ENCODE measurements at places on chromosomes 5 and 9.

DNA sequence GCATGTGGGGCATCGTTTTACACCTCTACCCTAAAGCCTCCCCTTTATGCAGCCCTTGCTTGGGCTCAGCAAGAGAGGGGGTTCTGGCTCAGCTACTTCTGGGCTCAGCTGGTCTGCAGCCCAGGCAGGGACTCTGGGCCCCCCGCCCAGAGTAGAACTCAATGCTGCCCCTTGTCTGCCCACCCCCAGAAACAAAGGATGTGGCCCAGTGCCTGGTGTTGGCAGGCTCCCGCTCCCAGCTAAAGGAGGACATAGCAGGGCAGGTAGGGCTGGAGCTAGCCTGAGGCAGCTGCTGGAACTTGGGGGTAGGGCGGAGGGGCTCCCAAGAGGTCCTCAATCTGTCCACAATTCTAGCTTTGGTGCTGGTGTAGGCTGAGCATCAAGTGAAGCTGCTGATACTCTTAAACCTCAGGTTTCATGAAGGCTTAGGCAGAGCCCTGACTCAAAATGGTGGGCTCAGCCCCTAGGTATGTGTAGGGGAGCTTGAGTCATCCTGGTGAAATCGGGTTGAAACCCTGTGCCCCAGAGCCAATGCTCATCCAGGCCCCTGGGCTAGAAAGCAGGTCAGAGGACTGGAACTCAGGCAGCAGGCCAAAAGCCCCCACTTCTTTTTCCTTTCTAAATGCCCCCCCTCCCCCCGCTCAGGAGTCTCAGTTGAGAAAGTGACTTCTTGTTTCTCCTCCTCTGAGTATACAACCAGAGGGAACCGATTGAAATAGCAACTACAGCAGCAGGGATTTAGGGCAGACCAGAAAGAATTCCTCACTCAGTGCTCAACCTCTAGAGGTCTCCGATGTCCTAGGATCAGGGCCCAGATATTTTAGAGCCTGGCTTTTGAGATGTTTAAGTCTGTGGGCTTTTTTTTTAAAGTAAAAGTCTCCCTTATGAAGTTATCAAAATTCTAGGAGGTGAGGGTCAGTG is 11.4 kb downstream of the PSD2 start:
- no peak for DNase-seq

GRCh38 chr9:26925609-26926008 is 21.4 kb downstream of the PLAA start:
- DNase-seq: peak; percentile 0

DNA sequence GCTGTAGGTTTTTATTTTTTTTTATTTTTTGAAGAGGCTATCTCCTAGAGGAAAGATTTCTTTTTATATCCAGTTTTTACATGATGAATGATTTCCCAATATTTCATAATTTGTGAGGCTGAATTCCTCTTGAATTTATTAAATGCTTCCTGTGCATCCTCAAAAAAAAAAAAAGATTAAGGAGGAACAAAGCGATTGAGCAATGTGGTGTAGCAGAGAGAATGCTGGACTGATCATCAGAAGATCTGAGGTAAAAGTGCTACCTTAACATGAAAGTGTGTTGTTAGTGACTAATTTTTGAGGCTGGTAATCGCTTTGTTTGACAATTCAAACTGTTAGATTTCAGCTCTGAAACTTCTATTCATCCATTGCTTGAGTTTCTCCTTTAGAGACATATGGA is 125.1 kb downstream of the ESM1 start:
- no peak for DNase-seq

DNA sequence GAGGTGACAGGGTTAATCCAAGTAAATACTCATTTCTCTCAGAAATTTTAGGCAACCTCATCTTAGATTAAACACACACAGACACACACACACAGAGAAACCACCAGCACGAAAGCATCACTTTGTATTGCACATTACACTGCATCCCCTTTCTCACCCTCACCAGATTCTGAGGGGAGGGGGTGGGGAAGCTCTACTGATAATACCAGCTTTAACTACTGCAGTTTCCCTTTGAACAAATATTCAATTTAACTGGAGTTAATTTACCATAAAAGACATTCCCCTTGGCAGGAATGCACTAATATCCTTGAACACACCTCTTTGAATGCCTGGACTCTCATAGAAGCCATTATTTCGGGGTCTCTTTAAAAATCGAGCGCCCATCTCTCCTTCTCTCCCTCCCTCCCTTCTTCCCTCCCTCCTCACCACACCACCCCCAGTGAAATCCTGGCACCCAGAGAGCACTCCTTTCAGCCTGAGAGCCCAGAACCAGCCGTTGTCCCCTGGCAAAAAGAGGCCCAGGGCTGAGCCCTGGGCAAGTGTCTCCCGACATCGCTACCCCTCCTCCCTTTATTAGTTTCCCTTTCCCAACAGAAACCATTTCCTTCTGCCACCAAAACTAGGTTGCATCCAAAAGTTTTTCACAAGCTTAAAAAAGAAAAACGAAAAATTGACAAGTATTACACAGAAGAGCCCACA is 2.8 kb upstream of the NFIB start:
- DNase-seq: no peak

GRCh38 chr5:62587737-62588136 is 9.1 kb downstream of the LRRC70 start:
- DNase-seq: peak; percentile 59

GRCh38 chr9:137326445-137327065 is 24.5 kb upstream of the NRARP start:
- peak; percentile 35 for DNase-seq

GRCh38 chr5:67453111-67453905 is 256.7 kb upstream of the CD180 start:
- no peak for DNase-seq

DNA sequence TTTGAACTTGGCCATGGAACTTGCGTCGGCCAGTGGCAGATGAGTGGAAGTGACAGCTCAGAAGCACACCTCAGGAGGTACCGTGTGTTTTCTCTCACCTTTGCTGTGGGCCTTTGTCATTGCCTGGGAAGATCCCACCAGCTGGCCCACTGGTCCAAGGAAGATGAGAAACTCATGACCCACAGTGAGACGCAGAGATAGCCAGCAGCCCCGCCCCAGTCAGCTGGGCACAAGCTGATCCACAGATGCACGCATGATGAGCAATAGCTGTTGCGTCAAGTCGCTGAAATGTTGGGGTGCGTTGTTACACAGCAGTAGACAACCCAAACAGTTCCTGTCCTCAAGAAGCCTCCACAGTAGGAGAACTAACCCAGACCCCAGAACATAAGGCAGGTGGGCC is 30.8 kb upstream of the UNC5A start:
- DNase-seq: no peak

GRCh38 chr5:149471406-149472183 is 79.6 kb downstream of the CSNK1A1 start:
- no peak for DNase-seq

DNA sequence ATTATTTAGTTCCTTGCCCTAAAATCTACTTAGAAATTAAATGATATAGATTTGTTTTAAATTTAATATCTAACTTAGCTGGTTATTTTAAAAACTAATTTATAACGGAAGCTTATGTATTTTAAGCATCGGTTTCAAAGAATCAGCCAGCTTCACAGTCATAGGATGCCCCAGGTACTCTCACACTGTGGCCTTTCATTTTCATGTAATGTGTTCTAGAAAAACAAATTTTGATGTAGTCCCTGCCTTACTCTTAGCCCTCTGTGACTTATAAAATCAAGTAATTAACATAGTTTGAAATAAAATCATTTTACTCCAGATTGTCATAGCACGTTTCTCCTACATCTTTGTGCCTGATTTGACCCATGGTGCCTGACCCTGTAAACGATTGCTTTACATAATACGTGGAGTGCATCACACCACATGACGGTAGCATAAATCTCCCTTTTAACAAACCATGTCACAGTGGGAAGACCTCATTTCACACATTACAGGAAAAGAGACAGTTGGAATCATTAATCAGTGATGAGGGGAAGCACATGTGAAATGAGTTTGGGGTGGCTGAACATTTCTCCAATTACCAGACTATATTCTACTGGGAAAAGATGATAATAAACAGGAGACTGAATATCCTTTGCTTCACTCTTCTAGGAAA is 731.5 kb upstream of the CDH9 start:
- DNase-seq: no peak

GRCh38 chr9:105973951-105974351 is 279.6 kb downstream of the TMEM38B start:
- DNase-seq: no peak

- DNase-seq: peak; percentile 100
Observed at GRCh38 chr5:172114875-172115422, 73.1 kb downstream of the STK10 start.

DNA sequence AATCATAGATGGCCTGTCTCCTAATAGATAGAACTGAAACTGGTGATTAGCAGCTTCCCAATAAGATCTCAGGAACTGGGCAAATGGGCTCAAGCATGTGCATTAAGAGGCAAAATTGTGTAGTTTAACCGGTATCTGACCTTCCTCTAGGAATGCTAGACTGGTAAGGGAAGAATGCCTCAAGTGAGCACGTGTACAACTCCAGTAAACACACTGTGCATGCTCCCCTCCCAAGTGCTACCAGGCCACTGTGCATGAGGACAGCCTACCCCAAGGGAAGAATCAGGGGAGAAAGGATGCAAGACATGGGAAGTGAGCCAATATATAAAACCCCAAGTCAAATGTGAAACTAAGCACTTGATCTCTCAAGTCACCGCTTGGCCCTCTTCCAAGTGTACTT is 1157.4 kb upstream of the CDH18 start:
- no peak for DNase-seq

GRCh38 chr5:115475788-115476187 is 68.8 kb downstream of the FEM1C start:
- DNase-seq: no peak

GRCh38 chr5:133430095-133430494 is 182.2 kb downstream of the FSTL4 start:
- DNase-seq: no peak

DNA sequence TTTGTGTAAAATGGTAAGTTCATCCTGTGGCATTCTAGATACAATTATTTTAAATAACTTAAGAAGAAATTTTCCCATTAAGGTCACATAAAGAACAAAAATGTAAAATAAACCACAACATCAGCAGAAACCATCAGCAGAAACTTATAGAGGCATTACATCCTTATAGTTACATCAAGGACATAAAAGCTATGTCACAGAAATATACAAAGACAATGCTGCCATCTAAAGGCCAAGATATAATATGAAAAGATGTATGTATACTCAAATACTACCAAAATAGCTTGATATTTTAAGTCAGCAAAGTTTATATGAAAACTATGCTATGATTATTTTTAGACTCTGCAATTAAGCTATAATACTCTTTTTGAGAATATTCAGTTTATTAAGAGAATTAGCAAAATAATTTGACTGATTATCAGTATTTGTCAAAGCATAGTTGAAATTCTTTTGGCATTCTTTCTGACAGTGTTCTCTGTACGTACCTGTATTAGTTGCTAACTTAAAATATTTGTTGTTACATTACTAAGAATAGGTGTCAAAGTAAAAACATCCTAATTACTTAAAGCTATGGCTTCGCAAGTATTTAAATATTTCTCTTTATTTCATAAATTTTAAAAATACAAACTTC is 36.2 kb downstream of the FBXL17 start:
- DNase-seq: peak; percentile 58

GRCh38 chr5:78514427-78515330 is 133.9 kb downstream of the LHFPL2 start:
- no peak for DNase-seq

GRCh38 chr9:16368237-16369087 is 502.0 kb downstream of the BNC2 start:
- DNase-seq: no peak

Data from NB4 (cell line).